IPS DF 6.9 (cell line): ENCODE measurements at places on chromosomes 1 and 21.

- no peaks in the 10 kb centered on the region for H3K36me3 ChIP-seq
- no peaks in the 10 kb centered on the region for H3K4me1 ChIP-seq
- no peak overlapping the region for H3K4me3 ChIP-seq
- H3K27me3 ChIP-seq, result no peaks in the 10 kb centered on the region
- DNase-seq, result no peak
Observed at GRCh38 chr1:243596431-243597062, 253.5 kb downstream of the AKT3 start.

DNA sequence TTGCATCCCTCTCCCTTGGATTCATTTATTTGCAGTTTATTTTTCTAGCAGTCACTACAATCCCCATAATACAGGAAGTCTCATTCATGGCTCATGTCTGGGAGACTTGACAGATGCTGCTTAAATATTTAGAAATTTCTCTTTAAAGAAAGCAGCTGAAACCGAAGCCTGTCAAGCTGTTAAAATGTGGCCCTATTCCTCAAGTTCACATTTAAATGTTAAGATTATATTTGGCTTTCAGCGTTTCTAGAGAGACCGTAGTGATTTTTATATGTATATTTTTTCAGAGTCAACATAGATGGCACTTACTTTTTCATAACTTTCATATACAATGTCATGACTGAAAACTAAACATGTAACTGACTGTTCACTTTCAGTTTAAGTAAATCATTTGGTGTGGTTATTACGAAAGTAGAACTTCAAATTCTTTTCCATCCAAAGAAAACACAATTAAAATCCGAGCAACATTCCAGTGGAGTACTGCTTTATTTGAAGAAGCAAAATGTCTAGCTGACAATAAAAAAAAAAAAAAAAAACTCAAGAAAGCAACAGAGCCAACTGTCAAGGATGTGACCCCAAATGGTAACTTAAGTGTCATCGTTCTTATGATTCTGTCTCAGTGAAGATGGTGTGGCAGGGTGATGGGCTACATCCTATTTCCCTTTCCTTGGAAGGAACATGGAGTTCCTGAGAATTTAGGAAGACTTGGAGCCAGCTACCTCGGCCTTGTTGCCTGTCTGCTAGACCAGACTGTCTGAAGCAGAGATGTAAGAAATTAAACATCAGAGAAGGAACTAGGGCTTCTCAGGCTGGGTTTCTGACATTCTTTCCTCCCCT is 37.8 kb downstream of the MIS18A start:
- DNase-seq, result no peak
- no peak overlapping the region for H3K4me3 ChIP-seq
- no peaks in the 10 kb centered on the region for H3K4me1 ChIP-seq
- H3K27ac ChIP-seq, result no peak overlapping the region

DNA sequence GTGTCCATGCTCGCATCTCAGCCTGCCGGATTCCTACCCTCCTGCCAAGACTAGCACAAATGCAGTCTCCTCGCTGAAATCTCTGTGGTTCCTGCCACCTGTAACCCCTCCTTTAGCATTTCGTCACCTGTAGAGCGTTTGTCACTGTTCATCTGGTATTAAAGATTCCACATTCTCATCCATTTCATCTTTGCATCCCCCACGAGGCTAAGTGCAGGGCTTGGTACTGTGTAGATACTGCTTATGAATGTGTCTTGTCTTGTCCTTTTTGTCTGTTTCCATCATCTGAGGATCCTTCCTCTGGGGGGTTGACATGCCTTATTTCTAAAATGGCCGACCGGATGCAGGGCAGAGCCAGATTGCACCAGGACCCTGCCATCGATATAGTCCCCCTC is 53.7 kb upstream of the DNAJC6 start:
- DNase-seq, result no peak
- peaks cover 2% of the 10 kb centered on the region; the same call in 1 of the 2 replicates for H3K4me1 ChIP-seq
- no peak overlapping the region for H3K27ac ChIP-seq
- no peaks in the 10 kb centered on the region for H3K36me3 ChIP-seq
- no peak overlapping the region; the same call in 1 of the 2 replicates for H3K4me3 ChIP-seq
- H3K27me3 ChIP-seq, result peaks cover 6% of the 10 kb centered on the region; the same call in 1 of the 2 replicates

DNA sequence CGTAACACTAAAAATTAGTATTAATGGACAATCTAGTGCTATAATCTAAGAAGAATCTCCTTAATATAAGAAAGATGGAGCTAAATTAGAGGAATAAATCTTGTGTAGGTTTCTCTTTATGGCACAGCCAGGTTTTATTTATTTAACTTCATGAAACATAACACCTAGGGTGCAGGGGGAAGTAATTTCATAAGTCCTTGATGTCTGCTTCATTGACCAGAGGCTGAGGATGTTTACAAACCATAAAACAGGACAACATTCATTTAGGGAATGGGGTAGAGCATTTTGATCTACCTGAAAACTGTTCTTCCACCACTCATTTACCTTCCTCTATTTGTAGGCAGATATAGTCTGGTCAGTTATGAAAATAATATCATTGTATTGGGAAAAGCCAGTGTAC is 95.5 kb downstream of the NGF start:
- DNase-seq, result no peak
- no peak overlapping the region for H3K27ac ChIP-seq
- no peaks in the 10 kb centered on the region for H3K27me3 ChIP-seq
- H3K4me1 ChIP-seq, result no peaks in the 10 kb centered on the region

GRCh38 chr1:31662463-31662862 is 17.8 kb upstream of the PEF1 start:
- no peaks in the 10 kb centered on the region; the same call in 1 of the 2 replicates for H3K27me3 ChIP-seq
- no peak overlapping the region for H3K27ac ChIP-seq

GRCh38 chr1:164756741-164757140 is 197.8 kb downstream of the PBX1 start:
- 0 out of 2 replicates have a peak, but pooled peaks cover 1% of the 10 kb centered on the region for H3K4me1 ChIP-seq
- no peaks in the 10 kb centered on the region for H3K36me3 ChIP-seq
- no peak overlapping the region for H3K4me3 ChIP-seq

DNA sequence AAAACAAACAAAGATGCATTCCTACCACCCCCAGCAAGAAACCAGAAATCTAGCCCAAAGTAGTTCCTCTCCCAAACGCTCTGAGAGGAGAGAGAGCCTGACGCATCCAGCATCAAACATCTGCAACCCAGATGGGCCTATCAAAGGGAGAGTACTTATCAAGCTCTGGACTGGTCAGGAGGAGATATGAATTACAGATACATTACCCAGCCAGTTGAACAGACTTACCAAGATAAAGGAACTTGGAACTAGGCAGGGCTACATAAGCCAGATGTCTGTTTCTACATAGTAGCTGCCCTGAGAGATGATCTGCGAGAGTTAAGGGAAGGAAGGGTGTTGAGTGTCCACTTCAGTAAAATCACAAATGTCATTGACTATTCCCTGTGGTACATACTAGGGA is 138.4 kb downstream of the PAPPA2 start:
- H3K27ac ChIP-seq, result no peak overlapping the region
- no peaks in the 10 kb centered on the region for H3K27me3 ChIP-seq
- no peaks in the 10 kb centered on the region for H3K4me1 ChIP-seq
- DNase-seq, result no peak
- H3K4me3 ChIP-seq, result no peak overlapping the region

GRCh38 chr1:25145775-25146393 is 86.4 kb downstream of the SYF2 start:
- H3K4me1 ChIP-seq, result no peaks in the 10 kb centered on the region
- H3K27ac ChIP-seq, result no peak overlapping the region
- DNase-seq, result no peak
- no peaks in the 10 kb centered on the region; the same call in 1 of the 2 replicates for H3K27me3 ChIP-seq

DNA sequence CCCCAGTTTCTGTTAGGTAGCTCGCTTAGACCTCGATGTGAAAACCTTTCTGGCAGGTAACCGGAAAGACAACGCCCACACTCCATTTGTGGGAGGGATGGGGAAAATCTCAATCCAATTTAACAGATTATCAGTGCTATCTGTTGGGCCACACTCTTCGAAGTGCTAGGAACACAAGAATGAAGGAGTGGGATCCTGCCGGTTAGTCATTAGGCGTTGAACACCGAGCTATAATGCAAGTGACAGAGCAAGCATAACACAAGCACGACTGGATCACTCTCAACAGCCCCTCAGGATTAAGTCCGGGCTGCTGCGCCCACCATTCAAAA is 531 bp downstream of the SNIP1 start:
- no peaks in the 10 kb centered on the region for H3K27me3 ChIP-seq
- DNase-seq, result no peak
- H3K27ac ChIP-seq, result no peak overlapping the region
- no peaks in the 10 kb centered on the region for H3K36me3 ChIP-seq

GRCh38 chr1:154697710-154698109 is 89.7 kb upstream of the ADAR start:
- H3K27me3 ChIP-seq, result no peaks in the 10 kb centered on the region
- no peak overlapping the region for H3K27ac ChIP-seq
- no peak for DNase-seq
- no peak overlapping the region for H3K4me3 ChIP-seq
- no peaks in the 10 kb centered on the region for H3K4me1 ChIP-seq

GRCh38 chr21:28856588-28857250 is 136.0 kb downstream of the LTN1 start:
- DNase-seq, result no peak
- no peaks in the 10 kb centered on the region for H3K27me3 ChIP-seq
- no peaks in the 10 kb centered on the region for H3K36me3 ChIP-seq

GRCh38 chr1:162946701-162947100 is 85.7 kb upstream of the CCDC190 start:
- no peak overlapping the region for H3K27ac ChIP-seq
- H3K4me3 ChIP-seq, result no peak overlapping the region
- no peaks in the 10 kb centered on the region for H3K27me3 ChIP-seq
- no peaks in the 10 kb centered on the region for H3K4me1 ChIP-seq
- no peak for DNase-seq
- no peaks in the 10 kb centered on the region for H3K36me3 ChIP-seq

DNA sequence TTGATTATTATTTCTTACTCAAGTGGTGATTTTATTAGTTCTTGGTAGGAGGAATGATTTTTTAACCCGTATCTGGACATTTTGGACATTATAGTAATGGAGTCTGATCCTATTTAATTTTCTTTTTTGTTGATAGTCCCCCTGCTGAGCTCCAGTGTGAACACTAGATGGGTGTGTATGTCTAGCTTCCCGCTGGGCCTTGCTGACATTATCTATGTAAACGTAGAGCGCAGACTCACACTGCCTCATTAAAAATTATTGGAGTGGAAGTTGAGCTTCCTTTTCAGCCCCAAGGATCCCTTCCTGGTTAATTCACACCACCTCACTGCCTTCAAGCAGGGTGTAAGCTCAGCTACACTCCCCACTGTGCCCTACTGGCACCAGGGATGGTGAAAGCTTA is 467.6 kb upstream of the PKN2 start:
- H3K4me3 ChIP-seq, result no peak overlapping the region
- H3K27ac ChIP-seq, result no peak overlapping the region
- H3K27me3 ChIP-seq, result no peaks in the 10 kb centered on the region
- no peak for DNase-seq
- H3K36me3 ChIP-seq, result no peaks in the 10 kb centered on the region

DNA sequence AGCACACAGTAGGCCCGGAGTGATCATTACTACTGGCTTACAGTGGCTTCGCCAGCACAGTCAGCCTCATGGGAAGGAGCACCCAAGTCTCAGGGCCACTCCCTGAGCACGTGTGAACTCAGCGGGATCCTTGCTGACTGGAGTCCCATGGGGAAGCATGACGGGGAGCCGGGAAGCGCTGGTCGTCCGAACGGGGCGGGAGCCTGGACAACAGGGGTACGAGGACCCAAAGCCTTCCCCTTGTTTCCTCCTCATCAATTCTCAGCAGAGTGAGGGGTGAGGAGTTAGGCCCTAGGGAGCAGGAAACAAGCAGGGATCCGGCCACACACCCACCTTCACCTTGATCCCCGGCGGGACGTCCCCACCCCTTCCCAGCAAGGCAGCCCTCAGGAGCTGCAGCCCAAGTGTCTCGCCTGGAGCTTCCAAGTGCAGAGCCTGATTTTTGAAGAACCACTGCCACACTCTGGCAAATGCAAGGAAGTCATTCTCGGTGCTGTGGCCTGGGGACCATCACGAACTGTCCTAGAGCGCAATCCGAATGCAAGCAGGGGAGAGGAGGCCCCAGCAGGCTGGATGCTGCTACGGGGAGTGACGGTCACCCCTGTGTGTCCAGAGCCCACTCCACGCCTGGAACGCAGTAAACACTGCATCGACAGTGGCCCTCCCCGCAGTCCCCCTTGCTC is 35.5 kb downstream of the TOMM20 start:
- H3K27me3 ChIP-seq, result no peaks in the 10 kb centered on the region
- DNase-seq, result no peak
- peak overlapping the region; percentile 8; the same call in 1 of the 2 replicates for H3K4me3 ChIP-seq
- peaks cover 14% of the 10 kb centered on the region; the same call in 1 of the 2 replicates for H3K4me1 ChIP-seq

GRCh38 chr1:21604208-21604957 is 64.8 kb downstream of the RAP1GAP start:
- no peaks in the 10 kb centered on the region for H3K36me3 ChIP-seq
- no peaks in the 10 kb centered on the region for H3K27me3 ChIP-seq
- DNase-seq, result no peak
- no peak overlapping the region for H3K27ac ChIP-seq

DNA sequence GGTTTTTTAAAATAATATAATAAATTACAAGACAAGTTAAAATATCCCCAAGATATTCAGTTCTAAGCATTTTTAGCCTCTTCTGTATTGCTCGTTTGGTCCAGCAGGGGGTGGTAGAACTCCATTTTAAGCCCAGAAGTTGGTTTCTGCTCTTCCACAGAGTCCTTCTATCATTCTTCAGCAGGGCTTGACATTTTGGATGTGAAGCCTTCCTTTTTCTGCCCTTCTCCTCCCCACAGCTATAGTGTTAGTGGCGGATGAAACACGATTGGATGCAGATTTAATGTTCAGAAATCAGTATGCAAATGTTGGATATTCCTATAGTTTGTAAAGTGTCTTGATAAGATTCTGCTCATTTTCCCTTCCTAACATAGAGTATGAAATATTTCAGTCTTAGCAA is 1.4 kb downstream of the NCAM2 start:
- no peaks in the 10 kb centered on the region for H3K36me3 ChIP-seq
- H3K27me3 ChIP-seq, result peaks cover 7% of the 10 kb centered on the region; the same call in 1 of the 2 replicates
- no peaks in the 10 kb centered on the region; the same call in 1 of the 2 replicates for H3K4me1 ChIP-seq
- H3K4me3 ChIP-seq, result no peak overlapping the region
- DNase-seq, result no peak
- H3K27ac ChIP-seq, result no peak overlapping the region

GRCh38 chr1:231125972-231126580 is 35.8 kb upstream of the TRIM67 start:
- no peaks in the 10 kb centered on the region for H3K4me1 ChIP-seq
- no peaks in the 10 kb centered on the region for H3K27me3 ChIP-seq
- H3K4me3 ChIP-seq, result no peak overlapping the region
- H3K27ac ChIP-seq, result no peak overlapping the region
- no peaks in the 10 kb centered on the region for H3K36me3 ChIP-seq

- no peak overlapping the region for H3K27ac ChIP-seq
- DNase-seq, result no peak
- no peaks in the 10 kb centered on the region for H3K27me3 ChIP-seq
Observed at GRCh38 chr1:167977245-167977644, 40.4 kb upstream of the MPC2 start.

DNA sequence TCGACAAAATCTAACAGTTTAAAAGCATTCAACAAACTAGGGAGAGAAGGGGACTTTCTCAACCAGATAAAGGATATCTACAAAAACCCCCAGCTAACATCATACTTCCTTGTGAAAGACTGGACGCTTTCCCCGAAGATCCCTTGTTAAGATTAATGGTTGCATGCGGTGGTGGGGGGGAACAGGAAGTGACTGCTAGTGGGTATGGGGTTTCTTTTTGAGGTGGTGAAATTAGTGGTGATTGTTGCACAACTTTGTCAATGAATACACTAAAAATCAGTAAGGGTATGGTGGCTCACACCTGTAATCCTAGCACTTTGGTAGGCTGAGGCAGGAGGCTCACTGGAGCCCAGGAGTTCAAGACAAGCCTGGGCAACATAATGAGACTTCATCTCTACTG is 26.9 kb upstream of the EYA3 start:
- no peak for DNase-seq
- no peak overlapping the region for H3K4me3 ChIP-seq
- H3K27me3 ChIP-seq, result no peaks in the 10 kb centered on the region
- H3K4me1 ChIP-seq, result no peaks in the 10 kb centered on the region
